Activated naive CD8-positive, alpha-beta T cell treated with anti-CD3 and anti-CD28 coated beads, Interleukin-2, amount 50 U/mL, for 16 hours (primary cell): ENCODE measurements at places on chromosomes 5 and 9.

DNA sequence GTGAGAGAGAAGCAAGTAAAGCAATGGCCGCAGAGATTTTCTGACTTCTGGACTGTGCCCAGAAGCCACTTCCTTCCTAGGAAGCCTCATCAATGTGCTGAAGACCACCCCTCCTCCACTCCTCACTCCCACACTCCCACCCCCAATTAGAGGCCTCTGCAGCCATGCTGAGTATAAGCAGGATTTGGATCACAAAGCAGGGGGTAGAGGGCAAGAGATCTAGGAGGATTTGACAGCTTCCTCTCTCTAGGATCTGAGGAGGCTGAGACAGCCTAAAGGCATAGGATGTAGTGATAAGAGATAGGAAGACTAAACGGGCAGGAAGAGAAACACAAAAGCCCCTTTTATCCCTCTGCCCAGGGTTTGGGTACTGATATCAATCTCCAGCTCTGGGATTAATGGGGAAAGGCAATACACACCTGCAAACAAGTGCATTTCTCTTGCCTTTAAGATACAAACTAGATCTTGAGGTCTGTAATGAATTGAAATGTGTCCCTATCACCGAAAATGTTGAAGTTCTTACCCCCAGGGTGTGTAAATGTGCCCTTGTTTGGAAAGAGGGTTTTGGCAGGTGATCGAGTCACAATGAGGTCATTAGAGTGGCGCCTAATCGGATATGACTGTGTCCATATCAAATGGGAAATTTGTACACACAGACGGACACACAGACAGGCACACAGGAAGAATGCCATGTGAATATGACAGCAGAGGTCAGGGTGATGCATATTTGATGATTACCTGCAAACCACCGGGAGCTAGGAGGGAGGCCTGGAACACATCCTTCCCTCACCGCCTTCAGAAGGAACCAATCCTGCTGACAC is 28.5 kb downstream of the KCNV2 start:
- no peak for DNase-seq

- no peak for DNase-seq
Observed at GRCh38 chr5:112077180-112077579, 320.2 kb upstream of the NREP start.

GRCh38 chr9:35521708-35522107 is 31.8 kb downstream of the RUSC2 start:
- no peak for DNase-seq

DNA sequence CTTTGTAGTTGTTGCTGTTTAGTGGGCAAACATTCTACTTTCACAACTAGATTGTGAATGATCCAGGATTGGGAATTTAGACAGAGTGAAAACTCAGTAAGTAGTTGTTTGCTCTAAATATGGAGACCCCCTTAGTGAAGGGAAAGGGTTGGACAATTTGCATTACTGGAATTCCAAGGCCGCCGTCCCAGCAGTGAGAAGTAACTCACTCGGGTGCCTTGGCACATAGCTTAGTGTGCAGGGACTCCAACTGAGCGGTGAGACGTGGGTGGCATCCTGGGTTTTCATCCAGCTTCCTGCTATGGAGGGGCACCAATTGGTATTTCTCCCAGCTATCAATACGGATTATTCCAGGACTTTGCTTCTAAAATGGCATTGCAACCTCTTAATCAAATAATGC is 69.7 kb upstream of the FCN1 start:
- no peak for DNase-seq

- no peak for DNase-seq
Observed at GRCh38 chr9:81906671-81907070, 21.6 kb upstream of the SPATA31D4 start.

DNA sequence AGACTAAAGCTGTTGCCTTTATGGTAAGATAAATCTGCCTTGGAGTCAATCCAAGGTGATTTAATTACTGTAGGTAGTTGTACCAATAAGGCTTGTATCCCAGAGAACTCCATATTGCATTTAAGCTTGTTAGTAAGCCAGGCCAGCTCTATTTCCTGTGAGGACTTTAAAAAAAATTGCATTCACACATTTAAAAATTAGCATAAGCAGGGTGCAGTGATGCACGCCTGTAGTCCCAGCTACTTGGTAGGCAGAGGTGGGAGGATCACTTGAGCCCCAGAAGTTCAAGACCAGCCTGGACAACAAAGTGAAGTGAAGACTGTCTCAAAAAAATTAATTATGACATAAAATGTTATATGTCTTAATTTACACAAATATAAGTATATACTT is 28.7 kb upstream of the ABL1 start:
- DNase-seq: no peak

GRCh38 chr9:116499986-116500871 is 186.9 kb upstream of the TRIM32 start:
- DNase-seq: no peak

- no peak for DNase-seq
Observed at GRCh38 chr5:91359962-91360609, 23.0 kb downstream of the ARRDC3 start.

DNA sequence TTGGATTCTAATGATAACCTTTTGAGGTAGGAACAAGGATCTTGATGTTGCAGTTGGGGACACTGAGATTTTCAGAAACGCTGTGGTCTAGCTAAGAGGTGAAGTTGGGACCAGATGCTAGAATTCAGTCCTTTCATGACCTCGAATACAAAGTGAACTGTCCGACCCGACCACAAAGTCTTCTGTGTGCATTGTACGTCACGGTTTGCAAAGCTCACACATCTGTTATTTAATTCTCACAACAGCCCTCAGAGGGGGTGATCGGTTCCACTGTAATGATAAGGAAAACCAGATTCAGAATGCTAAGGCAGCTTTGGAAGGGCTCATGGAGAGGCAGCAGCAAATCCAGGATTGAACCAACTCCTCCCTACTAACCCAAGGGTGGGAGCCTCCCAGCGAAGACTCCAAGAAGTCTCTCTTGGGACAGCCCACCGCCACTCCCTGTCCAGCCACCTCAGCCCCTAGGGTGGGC is 16.6 kb upstream of the KIF12 start:
- no peak for DNase-seq

DNA sequence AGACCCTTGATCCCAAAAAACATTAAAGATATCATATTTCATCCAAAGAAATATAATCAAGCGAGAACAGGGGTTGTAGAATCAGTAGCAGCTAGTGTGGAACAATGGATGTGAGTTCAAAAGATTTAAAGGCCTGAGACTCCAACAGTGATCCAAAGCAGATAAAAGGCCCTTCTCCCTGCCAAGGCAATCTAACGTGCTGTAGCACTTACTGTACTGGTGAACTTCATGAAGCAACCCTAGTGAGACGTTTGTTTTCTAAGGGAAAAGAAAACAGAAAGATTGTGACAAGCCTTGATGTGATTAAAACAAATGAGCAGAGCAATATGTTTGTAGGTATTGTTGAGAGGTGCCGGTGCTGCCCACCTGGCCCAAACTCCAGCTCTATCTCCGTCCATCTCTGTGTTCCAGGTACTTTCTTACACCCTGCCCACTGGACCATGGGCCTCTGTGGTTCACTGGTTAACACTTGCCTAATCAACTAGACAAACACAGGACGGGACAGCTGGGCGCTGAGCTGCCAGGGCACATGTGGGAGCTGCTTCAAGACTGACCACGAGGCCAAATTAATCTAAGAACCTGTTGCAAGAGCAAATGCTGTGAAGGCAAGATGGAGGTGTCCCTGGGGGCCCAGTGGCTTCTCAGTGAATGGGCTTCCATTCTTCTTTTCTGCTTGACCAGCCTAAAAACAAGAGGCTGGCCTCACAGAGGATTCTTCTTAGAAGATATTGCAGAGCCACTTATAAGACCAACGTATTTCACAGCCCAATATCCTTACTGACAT is 265.5 kb downstream of the CWC27 start:
- no peak for DNase-seq

GRCh38 chr5:68049053-68049713 is 166.4 kb upstream of the PIK3R1 start:
- DNase-seq: no peak

GRCh38 chr9:4465910-4466309 is 24.4 kb upstream of the SLC1A1 start:
- no peak for DNase-seq

DNA sequence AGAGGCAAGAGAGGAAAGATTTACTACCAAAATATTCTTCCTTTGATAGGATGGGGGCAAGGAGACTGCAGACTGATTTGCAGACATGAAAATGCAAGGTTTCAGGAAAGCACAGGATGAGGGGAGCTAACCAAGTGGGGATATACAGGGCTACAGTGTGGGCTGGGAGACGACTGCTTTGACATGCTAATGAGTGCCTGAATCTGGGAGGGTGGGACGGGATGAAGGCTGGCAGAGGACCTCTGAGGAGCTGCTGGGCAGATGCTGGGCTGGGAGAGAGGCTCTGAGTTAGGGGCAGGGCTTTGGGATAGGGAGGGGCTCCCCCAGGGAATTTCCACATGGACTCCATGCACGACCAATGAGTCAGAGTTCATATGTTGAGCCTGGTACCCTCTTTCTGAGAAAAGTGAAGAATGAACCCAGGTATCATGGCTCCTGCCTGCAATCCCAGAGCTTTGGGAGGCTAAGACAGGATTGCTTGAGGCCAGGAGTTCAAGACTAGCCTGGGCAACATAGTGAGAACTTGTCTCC is 4.9 kb upstream of the CPLX2 start:
- DNase-seq: no peak

- no peak for DNase-seq
Observed at GRCh38 chr9:82588301-82589180, 474.4 kb downstream of the RASEF start.

DNA sequence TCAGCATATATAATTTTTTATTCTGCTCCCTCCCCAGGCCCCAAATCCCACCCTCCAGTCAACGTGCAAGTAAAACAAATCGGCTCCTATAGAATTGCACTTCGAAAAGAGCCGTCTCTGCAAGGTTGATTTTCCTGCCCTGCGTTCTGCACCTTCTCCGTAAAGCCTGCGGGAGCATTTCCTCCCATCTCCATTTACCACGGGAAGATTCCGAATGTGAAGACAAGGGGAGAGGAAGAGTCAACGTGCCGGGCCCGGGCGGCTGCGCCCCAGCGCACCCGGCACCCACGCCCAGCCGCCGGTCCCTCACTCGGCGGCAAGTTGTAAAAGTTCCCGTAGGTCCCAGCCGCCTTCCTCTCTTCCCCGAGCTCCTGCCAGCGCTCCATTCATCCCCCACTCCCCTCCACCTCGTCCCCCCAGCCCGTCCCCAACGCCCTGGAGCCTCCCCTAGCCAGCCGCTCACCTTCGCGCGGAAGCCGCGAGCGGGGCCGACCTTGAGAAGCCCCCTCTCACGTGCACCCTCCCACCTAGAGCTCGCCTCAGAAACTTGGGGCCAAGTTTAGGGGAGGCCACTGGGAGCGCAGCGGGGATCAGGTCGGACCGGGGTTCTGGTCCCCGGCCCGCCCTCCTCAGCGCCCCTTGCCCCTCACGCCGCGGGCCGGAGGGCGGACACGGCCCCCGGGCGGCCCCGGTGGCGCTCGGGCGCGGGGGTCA is 431 bp downstream of the BNC2 start:
- no peak for DNase-seq

DNA sequence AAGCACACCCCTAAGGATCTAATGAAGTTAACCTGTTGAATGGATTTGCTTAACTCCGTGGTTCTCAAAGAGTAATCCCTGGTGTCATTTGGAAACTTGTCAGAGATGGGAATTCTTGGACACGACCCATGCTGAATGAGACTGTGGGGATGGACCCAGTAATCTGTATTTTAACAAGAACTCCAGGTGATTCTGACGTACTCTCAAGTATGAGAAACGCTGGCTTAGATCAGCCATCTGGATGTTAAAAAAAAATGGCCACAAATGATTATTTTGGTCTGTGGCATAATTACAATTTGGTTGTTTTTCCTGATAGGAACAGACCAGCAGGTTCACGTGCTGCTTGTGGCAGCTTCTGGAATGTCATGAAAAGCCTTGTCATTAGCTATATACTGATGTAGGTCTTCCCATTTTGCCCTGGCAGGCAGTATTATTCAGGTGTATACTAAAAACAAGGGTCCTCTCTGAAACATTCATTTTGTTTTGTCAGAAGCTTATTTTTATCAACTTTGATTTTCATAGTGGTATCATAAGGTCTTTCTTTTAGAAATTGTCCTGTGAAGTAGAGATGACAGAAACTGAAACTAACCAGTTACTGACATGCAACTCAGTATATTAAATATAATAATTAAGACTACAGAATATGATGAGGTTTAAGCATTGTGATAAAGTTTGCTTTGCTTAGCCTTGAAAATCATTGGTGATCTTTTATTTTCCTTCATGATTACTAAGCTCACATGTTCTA is 15.4 kb downstream of the CPEB4 start:
- no peak for DNase-seq

DNA sequence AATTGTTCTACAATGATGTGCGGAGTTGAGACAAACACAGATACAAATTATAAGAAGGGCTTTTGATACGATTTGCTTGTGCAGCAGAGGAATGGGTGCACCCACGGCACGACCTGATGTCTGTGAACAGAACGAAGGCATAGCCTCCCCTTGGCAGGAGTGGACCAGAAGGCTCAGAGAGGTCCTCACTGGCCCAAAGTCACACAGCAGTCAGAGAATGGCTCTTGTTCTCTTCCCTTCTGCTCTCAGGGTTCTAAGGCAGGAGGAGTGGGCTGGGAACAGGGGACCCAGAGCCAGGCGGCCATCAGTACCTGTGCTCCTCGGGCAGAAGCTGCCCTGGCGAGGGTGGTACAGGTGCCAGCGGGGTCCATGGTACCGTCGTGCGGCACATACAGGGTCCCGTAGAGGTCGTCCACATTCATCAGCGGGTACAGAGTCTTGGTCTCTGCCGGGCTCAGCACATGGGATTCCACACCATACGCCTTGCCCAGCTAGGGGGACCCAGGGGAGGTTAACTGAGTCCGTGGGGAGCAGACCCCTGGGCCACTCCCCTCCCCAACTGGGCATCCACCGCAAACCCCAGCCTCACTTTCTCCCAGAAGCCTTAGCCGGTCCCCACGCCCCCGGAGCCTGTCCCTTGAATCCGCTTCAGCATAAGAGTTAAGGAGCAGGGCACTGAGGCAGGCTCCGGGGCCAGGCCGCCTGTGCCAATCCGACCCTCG is 7.0 kb downstream of the SARDH start:
- no peak for DNase-seq

- no peak for DNase-seq
Observed at GRCh38 chr5:62457071-62457470, 44.5 kb downstream of the IPO11 start.

GRCh38 chr5:14269395-14269794 is 126.3 kb downstream of the TRIO start:
- no peak for DNase-seq

- DNase-seq: no peak
Observed at GRCh38 chr5:133244242-133244641, 192.4 kb downstream of the HSPA4 start.

DNA sequence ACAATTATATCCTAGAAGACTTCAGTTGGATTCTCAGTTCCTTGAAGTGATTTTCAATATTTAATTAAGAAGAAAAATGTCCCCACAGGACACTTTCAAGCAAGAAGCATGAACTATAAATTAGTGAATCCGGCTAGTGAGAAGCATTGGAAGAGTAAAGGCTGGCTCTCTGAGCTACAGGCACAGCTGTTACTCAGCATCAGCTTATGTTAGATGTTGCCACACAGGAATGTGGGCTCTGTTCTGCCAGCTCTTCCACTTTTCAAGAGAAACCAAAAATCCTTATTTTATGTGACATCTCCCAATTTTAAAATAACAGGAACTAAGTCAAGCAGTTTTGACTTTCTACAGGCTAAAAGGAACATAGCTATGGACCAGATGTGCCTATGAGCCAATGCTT is 14.9 kb downstream of the ZNF474 start:
- DNase-seq: no peak
